ENCODE measurements at places on chromosomes 3 and 15. TPM values are rescaled to one million over a fixed set of nuclear protein-coding genes. Genes with fewer than 3 reads are reported as not detected.

The KLHL25 gene
- 3.7 TPM for total RNA-seq

The CSPG4 gene
- total RNA-seq, result 7.5 TPM

The SLC28A2 gene
- not detected for total RNA-seq

The SENP5 gene
- 37.7 TPM for total RNA-seq

The DUOXA2 gene
- total RNA-seq, result not detected

The PFKFB4 gene
- total RNA-seq, result 87.2 TPM

The SLC27A2 gene
- not detected for total RNA-seq

The CLASP2 gene
- total RNA-seq, result 35.7 TPM

The MST1R gene
- 0.79 TPM for total RNA-seq

The NANOGP8 gene
- not detected for total RNA-seq

The TMEM207 gene
- not detected for total RNA-seq

The TIPARP gene
- 18.5 TPM for total RNA-seq

The NEIL1 gene
- total RNA-seq, result 24.7 TPM

The BMF gene
- total RNA-seq, result 23.2 TPM

The OXTR gene
- total RNA-seq, result 81.4 TPM

The RARB gene
- total RNA-seq, result not detected

The GUCA1C gene
- not detected for total RNA-seq

The TNFAIP8L3 gene
- not detected for total RNA-seq

The GABRG3 gene
- total RNA-seq, result not detected

The NPAP1 gene
- not detected for total RNA-seq

The BTLA gene
- total RNA-seq, result not detected

The RAB6B gene
- under 0.01 TPM for total RNA-seq

The ZPLD1 gene
- not detected for total RNA-seq

The CPA3 gene
- total RNA-seq, result not detected

The GNAI2 gene
- total RNA-seq, result 188 TPM

The SLC24A5 gene
- not detected for total RNA-seq

The LAMB2 gene
- total RNA-seq, result 184 TPM

The SLC9A9 gene
- total RNA-seq, result under 0.01 TPM

The GPR62 gene
- total RNA-seq, result not detected

The BDH1 gene
- total RNA-seq, result 4.1 TPM

The TEX55 gene
- total RNA-seq, result not detected

The FETUB gene
- total RNA-seq, result not detected

The SNTN gene
- total RNA-seq, result not detected

The FOXB1 gene
- 0.39 TPM for total RNA-seq

The CFAP91 gene
- total RNA-seq, result not detected

The TSC22D2 gene
- total RNA-seq, result 17.6 TPM

The CHRM5 gene
- under 0.01 TPM for total RNA-seq

The NOX5 gene
- 0.22 TPM for total RNA-seq

The UBL7 gene
- 57.7 TPM for total RNA-seq

The LXN gene
- 14.1 TPM for total RNA-seq

The KBTBD13 gene
- total RNA-seq, result not detected

The CRYGS gene
- total RNA-seq, result 1.6 TPM

The IGSF10 gene
- total RNA-seq, result not detected

The UBE2E2 gene
- 88.7 TPM for total RNA-seq

The HLTF gene
- total RNA-seq, result 35.9 TPM

The ADCY5 gene
- total RNA-seq, result 0.87 TPM

The MAGEF1 gene
- 18.5 TPM for total RNA-seq

The HIGD2B gene
- total RNA-seq, result 0.39 TPM

The MAGEL2 gene
- 0.39 TPM for total RNA-seq

The NRG4 gene
- total RNA-seq, result 1.6 TPM

The ASB14 gene
- total RNA-seq, result under 0.01 TPM

The XCR1 gene
- total RNA-seq, result under 0.01 TPM

The SV2B gene
- total RNA-seq, result not detected

The ITGA11 gene
- 0.79 TPM for total RNA-seq

The HYPK gene
- 4.6 TPM for total RNA-seq

The FSIP1 gene
- total RNA-seq, result 0.43 TPM

The RARRES1 gene
- total RNA-seq, result 0.54 TPM

The SPINK8 gene
- not detected for total RNA-seq
